ENCODE measurements at places on chromosomes 16 and 17.

GRCh38 chr17:78993241-78993956 lies 13.7 kb upstream of the LGALS3BP start:
- peak; percentile 72 for DNase-seq

DNA sequence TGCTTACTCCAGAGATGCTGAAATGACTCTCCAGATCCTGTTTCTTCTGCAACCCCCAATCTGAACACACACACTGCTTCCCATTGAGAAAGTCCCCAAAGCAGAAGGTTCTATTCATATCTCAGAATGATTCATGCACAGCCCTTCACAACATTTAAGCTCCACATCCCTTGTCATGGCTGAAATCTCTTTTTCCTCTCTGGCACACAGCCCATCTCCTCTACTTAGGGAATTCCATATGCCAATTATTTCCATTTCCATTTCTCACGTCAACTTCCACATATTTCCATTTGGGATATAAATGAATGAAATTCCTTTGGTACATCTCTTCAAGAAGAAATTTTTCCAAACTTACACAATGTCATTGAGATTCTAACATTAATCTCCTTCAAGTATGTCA lies 119.6 kb downstream of the CDH11 start:
- peak; percentile 91 for DNase-seq

DNA sequence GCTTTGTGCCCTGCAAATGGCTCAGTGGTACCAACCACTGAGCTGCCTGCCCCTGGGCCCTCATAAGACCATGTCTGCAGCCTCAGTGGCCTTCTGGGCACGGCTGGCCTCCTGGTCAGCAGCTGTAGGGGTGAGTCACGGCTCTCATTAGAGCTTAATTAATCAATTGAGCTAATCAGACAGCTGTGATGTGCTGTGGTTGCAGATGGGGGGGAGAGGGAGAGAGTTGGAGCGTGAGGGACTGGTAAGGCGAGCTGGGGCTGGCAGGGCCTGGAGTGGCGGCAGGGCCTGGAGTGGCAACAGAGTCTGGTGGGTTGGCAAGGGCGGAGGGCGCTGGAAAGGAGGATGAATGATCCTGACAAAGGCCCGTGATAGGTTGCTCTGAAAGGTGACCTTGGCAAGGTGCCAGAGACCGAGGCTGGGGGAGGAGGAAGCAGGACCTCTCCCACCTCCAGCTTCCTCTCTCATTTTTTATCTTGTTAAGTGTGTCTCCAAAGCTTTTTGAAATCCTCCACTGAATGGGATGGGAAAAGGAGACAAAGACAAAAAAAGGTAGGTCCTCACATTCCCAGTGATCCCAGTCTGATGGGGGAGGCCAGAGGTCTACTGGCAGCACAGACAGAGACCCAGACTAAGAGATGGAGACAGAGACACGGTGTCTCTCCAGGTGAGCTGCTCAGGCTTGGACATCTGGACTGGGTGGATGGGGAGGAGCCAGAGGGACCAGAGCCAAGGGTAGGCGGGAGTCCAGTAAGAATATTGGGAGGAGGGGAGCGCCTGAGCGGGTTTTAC lies 41.6 kb downstream of the DCAKD start:
- no peak for DNase-seq

GRCh38 chr16:85103114-85104079 lies 8.9 kb downstream of the CIBAR2 start:
- no peak for DNase-seq

GRCh38 chr16:81715358-81716196 lies 63.5 kb upstream of the PLCG2 start:
- DNase-seq = no peak

DNA sequence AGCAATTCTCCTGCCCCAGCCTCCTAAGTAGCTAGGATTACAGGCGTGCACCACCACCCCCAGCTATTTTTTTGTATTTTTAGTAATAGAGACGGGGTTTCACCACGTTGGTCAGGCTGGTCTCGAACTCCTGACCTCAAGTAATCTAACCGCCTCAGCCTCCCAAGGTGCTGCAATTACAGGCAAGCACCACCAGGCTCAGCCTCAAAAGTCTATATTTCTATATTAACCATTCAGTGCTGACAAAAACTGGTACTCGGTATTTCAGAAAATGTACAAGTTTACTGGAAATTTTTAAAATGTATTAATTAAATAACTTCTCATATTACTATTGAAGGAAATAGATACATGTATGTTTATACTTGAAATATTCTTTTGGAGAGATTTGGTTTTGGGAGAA lies 1.4 kb upstream of the HEXD start:
- DNase-seq = no peak

- DNase-seq = no peak
Measured at GRCh38 chr16:85432606-85433005, 180.5 kb upstream of the GSE1 start.

- no peak for DNase-seq
Measured at GRCh38 chr16:62638324-62638911, 602.2 kb upstream of the CDH8 start.

DNA sequence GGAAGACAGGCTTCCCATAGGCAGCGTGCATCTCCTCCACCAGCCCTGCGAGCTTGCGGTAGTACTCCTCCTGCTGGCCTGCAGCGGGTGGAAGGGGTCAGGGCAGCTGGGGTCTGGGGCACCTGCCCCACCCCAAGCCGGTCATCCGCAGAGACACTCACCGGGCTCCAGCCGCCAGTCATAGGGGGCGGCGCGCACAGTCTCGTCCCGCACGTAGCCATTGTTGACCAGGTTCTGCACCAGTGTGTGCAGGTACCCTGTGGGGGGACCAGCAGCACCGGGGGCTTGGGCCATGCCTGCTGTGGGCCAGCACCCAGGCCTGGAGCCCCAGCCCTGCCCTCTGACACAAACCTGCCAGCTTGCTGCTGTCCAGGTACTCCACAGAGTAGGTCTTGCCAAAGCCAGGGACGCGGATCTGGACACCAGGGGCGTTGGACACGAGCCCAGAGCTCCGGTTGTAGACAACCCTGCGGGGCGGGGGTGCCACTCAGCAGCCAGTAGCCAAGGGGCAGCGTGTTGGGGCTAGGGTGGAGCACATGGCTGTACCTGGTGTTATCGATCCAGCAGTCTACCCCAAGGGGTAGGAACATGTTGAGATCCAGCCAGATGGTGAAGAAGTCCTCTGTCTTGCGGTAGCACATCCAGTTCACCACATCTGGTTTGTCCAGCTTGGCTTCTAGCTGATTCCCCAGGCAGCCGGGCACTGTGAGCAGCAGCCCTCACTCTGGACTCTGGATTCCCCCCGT lies 1.2 kb downstream of the LCAT start:
- DNase-seq = no peak

GRCh38 chr17:79976451-79976850 lies 59.2 kb downstream of the TBC1D16 start:
- no peak for DNase-seq

- DNase-seq = no peak
Measured at GRCh38 chr16:8299635-8300034, 290.7 kb downstream of the TMEM114 start.

DNA sequence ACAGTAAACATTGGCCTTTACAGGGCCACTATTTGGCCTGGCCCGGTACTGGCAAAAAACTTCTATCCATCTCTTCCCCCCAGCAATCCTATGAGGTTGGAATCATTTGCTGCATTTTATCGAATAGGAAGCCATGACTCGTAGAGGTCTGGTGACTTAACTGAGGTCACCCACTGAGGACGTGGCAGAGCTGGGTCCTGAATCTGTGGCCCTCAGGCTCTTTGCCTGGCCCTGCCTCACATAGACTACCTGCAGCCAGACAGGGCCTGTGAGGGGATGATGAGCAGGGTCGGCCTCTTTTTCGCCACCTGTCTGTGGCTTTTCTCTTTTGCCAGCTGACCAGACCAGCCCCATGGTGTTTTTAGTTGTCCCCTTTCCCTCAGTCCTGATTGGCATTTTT lies 1.9 kb downstream of the PPP4C start:
- no peak for DNase-seq

GRCh38 chr16:8634991-8635736 lies 13.7 kb downstream of the METTL22 start:
- DNase-seq = no peak

Data from endothelial cell of umbilical vein (primary cell).